Stimulated activated CD8-positive, alpha-beta memory T cell treated with anti-CD3 and anti-CD28 coated beads, Interleukin-15, amount 100 ng/mL, for 48 hours (primary cell): ENCODE measurements at places on chromosomes 12 and 14.

DNA sequence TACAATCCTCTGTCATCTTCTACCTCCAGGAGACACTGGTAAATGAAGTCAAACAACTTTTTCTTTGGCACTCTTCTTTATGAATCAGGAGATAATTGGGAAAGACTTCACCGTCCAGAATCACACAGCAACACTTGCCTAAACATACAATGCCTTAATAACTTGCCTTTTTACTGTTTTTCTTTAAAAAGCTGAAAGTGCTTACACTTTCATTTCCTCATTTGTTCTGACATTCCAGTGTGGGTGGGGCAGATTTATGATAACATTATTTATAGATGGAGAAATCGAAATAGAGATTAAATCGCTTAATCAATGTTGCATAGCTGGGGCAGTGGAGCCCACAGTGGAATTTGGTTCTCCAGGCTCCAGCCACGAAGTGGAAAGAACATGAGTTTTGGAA lies 2.8 kb upstream of the FRS2 start:
- no peak for DNase-seq

DNA sequence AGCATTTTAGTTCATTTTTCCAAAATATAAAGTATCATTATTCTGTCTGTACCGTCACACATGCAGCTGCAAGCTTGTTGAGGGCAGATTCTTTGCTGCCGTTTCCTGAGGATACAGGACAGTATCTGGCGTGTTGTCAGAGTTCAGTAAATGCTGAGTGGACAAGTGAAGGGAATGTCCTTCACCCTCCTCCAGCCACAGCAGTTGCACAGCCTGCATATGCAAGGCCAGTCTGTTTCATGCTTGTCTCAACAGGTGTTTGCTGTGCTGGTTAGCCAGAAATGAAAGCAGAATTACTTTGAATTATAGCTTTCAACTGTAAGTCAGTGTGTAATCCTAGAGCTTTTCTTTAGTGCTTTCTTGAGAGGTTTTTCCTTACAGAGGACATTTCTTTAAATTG lies 36.5 kb downstream of the TDP1 start:
- no peak for DNase-seq

DNA sequence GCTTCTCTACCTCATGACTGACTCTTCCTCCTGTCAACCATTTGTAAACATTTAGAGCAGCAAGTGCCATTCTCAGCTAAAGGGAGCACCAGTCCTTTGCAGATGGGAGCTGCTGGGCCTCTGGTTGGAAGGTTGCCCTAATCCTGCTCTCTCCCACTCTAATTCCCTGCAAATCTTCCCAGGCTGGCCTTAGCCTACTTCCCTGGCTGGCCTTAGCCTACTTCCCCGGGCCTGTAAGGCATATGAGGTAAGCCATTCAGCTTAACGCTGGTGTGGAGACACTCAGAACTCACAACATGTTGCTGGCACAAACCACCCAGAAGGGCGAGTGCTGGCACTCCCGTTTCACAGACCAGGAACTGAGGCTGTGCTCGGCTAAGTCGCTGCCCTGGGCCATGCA lies 69.0 kb downstream of the CPSF2 start:
- no peak for DNase-seq

DNA sequence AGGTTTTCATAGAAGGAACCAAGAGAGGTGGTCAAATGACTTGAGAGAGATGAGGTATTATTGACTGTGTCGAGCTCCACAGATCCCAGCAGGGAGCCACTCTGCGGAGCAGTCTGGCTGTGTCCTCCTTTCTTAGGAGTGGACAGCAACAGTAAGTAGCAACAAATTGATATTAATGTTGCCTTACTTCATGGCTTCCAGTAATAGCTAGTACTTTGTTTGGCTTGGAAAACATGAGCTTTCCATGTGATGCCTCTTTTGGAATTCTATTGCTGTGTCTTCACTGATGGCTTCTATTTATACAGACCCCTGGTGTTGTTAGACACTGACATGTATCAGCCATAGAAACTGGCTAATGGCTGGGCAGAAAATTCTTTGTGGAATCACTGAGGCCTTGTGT lies 531.2 kb upstream of the CCDC196 start:
- DNase-seq = no peak

GRCh38 chr14:56100556-56100955 lies 17.7 kb upstream of the PELI2 start:
- DNase-seq = no peak

DNA sequence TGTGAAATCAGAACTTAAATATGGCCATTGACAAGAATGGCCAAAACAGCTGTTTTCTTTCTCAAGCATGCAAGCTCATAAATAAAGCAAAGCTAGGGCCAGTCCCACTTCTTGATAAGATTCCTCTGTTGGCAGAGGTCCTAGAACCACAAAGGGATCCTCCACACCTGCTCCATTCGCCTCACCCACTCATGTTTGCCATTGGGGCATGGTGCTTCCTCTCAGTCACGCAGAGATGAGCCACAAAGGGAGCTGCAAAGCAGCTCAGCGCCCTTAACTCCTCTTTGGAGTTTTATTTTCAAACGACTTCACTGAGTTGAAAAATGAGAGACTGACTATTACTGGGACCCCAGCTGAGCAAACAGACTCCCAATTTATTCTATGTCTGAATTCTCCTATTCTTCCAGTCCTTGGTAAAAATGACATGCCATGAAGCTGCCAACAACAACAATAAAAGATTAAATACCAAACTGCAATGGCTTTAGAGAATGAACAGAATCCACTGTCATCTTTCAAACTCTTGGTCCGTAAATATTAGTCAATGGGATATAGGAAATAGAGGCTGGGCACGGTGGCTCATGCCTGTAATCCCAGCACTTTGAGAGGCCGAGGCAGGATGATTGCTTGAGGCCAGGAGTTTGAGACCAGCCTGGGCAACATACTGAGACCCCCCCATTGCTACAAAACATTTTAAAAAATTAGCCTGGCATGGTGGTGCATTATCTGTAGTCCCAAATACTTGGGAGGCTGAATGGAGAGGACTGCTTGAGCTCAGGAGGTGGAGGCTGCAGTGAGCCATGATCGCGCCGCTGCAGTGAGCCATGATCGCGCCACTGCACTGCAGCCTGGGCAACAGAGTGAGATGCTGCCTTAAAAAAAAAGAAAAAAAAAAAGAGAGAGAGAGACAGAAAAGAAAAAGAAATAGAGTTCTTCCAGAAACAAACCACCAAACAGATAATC lies 16.4 kb downstream of the MANSC1 start:
- no peak for DNase-seq

DNA sequence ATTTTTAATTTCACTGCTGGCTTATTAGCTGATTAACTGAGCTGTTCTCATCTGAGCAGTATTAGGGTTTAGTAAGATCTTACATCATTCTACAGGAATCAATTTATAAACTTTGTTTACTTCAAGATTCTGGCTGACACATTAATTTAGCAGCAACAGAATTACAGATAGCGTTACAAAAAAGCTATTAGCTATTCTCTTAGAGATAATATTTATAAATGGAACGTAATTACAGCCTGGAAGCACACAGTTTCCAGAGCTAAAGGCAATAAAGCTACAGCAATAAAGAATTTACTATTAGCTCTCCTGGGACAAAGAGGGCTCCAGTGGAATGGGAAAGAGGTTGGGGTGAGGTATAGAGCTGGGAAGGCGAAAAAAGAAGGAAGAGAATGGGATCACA lies 34.7 kb downstream of the PDE6H start:
- DNase-seq = no peak

- no peak for DNase-seq
Observed at GRCh38 chr14:95415993-95416392, 96.3 kb upstream of the CLMN start.

DNA sequence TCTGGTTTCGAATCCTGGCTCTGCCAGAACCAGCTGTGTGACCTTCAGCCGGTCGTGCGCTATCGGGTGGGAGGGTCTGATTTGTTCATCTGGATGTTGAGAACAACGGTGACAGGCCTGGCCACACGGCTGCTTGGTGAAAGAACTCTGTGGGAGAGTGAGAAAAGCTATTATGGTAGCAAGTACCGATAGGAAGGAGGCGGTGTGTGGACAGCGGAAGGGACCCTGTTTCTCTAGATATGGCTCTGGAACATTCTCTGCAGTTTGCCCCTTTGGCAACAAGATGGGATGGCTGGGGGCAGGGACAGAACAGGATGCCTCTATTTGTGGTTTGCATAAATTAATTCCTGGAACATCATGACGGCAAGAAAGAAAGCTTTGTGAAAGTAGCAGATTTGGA lies 347.3 kb downstream of the AACS start:
- no peak for DNase-seq

GRCh38 chr12:4141348-4142270 lies 132.0 kb upstream of the CCND2 start:
- DNase-seq = no peak

- no peak for DNase-seq
Observed at GRCh38 chr14:51157012-51157411, 62.1 kb upstream of the TRIM9 start.

DNA sequence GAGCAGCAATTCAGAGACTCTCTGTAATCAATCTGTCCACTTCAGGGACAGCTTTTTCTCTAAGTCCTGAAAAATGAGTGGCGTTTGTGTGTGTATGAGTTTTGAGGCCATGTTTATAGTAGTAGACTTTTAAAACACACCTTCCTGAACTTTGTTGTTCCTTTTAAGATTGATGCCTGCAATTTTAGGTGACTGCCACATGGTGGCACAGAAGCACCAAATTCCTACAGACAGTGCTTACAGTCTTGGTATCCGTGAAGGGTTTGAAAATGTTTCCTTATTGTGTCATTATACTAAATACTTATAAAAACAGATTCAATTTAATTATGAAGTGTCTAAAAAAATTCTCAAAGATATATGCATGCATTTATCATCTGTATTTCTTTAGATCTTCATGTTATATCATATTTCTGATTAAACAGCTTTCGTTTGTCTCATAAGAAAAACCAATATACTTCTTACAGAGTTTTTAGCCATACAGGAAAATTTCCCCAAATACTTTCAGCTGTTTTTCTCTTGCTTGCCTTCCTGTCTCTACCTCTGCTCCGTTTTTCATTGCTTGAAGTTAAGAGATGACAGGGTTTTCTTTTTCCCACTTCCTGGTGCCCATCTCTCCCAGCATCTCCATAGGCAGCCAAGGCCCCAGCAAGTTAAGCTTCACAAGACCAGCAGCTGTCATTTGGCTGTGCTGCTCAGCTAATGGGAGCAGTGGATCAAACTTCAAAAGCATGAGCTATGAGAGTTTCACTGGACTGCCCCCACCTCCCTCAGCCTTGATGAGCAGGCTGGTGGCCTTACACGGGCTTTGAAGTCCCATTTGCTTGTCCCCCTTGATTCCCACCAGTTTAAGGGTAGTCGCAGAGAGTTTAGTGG lies 259.6 kb downstream of the AKAP6 start:
- DNase-seq = no peak

DNA sequence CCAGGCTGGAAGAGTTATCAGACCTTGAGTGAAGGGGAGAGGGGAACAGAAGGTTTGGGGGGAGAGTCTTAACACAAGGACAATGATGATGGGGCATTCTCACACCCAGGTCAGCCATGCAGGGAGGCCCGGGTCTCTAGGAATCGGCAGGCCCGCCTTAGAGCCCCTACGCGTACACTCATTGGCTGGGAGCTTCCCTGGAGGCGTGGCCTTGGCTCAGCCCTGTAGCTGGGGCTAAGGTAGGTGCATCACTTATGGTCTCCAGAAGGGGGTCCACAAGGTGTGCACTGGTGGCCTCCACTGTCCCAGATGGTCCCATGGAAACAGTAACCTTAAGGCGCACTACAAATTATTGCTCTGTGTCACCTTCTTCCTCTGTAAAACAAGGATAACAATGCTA lies 660.1 kb downstream of the MED13L start:
- no peak for DNase-seq

DNA sequence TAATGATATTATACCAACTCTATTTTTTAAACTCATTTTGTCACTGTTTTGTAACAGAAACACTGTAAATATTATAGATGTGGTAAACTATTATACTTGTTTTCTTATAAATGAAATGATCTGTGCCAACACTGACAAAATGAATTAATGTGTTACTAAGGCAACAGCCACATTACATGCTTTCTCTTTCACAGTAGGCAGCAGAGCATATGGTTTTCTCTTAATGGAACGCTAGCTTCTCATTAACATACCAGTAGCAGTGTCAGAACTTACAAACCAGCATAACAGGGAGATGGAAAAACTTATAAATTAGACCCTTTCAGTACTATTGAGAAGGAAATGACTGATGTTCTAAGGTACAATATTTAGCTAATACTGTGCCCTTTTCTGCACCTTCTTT lies 398.8 kb downstream of the PRKD1 start:
- DNase-seq = no peak

DNA sequence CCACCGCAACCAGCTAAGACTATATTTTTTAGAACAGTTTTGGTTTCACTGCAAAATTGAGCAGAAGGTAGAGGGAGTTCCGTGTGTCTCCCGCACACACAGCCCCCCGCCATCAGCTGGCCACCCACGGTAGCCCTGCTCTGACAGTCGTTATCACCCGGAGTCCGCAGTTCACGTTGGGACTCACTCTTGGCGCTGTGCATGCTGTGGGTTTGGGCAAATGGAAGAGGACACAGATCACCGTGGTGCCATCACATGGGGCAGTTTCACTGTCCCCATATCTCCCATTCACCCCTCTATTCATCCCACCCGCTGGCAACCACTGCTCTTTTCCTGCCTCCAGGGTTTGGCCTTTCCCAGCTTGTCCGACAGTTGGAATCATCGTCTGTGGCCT lies 31.8 kb upstream of the ULK1 start:
- DNase-seq = no peak

DNA sequence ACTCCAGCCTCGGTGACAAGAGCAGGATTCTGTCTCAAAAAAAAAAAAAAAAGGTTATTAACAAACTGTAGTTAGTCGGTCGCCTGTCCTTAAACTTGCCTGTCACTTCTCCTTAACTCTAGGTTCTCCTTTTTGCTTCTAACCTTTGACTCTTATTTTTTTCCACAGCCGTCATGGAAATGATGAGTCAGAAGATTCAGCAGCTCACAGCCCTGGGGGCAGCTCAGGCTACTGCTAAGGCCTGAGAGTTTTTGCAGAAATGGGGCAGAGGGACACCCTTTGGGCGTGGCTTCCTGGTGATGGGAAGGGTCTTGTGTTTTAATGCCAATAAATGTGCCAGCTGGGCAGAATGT lies 418 bp upstream of the MYG1 start:
- DNase-seq = no peak
